ENCODE measurements at places on chromosomes 12 and 14.
A peak's percentile ranks its signal among the peaks of the same experiment; 100 is the strongest.

- DNase-seq: no peak
Measured at GRCh38 chr12:49340971-49341776, 4.2 kb upstream of the C1QL4 start.

- peak; percentile 89 for DNase-seq
Measured at GRCh38 chr14:103109535-103110441, 13.5 kb upstream of the TNFAIP2 start.

- DNase-seq: no peak
Measured at GRCh38 chr12:53670308-53670707, 5.6 kb downstream of the ATP5MC2 start.

GRCh38 chr12:4984344-4984743 is 59.3 kb upstream of the KCNA5 start:
- DNase-seq: no peak

- DNase-seq: no peak
Measured at GRCh38 chr12:20099395-20100183, 268.7 kb upstream of the PDE3A start.

Measured in EH (cell line).